Pancreas (tissue), 10 donors: ENCODE measurements at places on chromosomes 2 and 18. TPM values are rescaled to one million over a fixed set of nuclear protein-coding genes. Genes with fewer than 3 reads are reported as not detected.

DNA sequence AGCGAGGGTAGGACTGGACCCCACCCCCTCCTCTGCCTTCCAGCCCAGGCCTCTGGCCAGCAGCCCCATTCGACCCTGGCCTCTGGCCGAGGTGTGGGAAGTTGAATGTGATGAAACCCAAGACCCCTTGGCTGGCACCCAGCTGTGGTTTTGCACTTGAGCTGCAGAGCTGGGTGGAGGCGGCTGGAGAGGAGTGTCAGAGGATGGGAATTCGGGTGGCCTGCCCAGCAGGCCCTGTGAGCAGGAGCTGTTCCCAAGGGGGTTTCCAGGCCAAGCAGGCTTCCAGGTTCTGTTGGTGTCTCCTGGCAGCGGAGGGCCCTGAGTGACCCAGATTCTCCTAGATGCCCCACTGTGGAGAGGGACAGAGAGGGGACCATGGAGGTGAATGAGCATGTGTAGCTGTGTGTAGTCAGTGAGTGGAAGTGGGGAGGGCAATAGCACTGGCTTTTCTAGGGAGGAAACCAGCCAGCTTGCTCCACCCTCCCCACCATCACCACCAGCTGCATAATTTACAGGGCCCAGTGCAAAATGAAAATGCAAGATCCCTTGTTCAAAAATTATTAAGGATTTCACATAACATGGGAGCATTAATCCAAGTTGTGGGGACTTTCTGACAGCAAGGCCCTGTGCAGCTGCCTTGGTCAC is 172.2 kb upstream of the HAAO start:
- H3K4me1 ChIP-seq, result peaks cover 6% of the 10 kb centered on the region
- no peaks in the 10 kb centered on the region for H3K36me3 ChIP-seq
- no peak overlapping the region for H3K4me3 ChIP-seq

DNA sequence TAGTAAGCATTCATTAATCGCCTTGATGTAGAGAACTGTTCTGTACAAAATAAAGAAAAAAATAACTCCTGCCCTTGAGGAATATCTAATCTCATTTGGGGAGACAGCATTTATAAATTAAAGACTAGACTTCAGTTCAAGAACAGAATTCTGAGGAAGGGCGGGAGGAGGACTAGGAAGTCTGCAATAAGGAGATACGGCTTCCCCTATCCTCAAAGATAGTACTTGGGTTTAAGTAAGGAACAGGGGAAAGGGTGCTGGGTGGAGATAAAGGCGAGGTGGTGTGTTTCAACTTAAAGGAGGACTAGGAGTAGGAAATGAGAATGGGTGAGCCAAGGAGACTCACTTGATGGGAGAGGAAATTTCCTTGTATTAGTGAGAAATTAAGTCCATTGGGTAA is 121.9 kb upstream of the MSTN start:
- H3K36me3 ChIP-seq, result no peaks in the 10 kb centered on the region
- no peak for DNase-seq
- no peak overlapping the region for H3K4me3 ChIP-seq

The OXER1 gene
- 10.1 TPM for polyA plus RNA-seq

DNA sequence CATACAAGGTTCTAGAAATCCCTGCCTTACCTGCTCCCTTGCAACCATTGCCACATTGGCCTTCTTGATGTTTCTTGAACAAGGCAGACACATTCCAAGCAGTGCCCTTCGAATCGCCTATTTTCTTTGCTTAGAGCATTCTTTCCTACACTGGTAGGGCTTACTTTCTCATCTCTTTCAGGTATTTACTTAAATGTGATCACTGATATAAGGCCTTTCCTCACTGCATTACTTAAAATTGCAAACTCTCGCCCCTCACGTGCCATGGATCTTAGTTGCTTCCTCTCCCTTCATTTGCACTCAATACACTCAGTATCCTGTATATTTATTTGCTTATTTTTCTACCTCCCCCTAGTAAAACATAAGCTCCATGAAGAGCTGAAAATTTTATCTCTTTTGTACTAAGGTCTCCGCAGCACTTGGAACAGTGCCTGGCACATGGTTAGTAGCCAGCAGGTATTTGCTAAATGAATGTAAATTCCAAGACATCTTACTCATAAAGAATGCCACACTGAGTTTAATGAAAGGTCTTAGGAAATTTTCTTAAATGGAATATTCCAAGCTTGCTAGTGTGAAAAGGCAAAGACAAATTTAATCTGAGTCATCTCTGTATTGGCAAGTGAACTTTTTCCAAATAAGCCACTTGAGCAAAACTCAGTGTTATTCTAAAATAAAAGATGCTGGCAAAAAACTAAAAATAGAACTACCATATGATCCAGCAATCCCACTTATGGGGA is 42.4 kb upstream of the FIGN start:
- H3K4me3 ChIP-seq, result no peak overlapping the region
- H3K27me3 ChIP-seq, result no peaks in the 10 kb centered on the region
- H3K4me1 ChIP-seq, result no peaks in the 10 kb centered on the region
- DNase-seq, result peak; percentile 8

- H3K36me3 ChIP-seq, result no peaks in the 10 kb centered on the region
- H3K4me1 ChIP-seq, result no peaks in the 10 kb centered on the region
- no peaks in the 10 kb centered on the region for H3K27me3 ChIP-seq
- DNase-seq, result no peak
Measured at GRCh38 chr2:230898713-230899091, 26.3 kb downstream of the GPR55 start.

The ZNF892 gene
- polyA plus RNA-seq, result 0.76 TPM

GRCh38 chr2:24576146-24576545 is 85.1 kb downstream of the NCOA1 start:
- peaks cover 28% of the 10 kb centered on the region for H3K4me1 ChIP-seq
- DNase-seq, result no peak
- no peaks in the 10 kb centered on the region for H3K27me3 ChIP-seq
- H3K36me3 ChIP-seq, result no peaks in the 10 kb centered on the region
- no peak overlapping the region for H3K27ac ChIP-seq
- no peak overlapping the region for H3K4me3 ChIP-seq

GRCh38 chr18:64233851-64234250 is 85.0 kb upstream of the LINC00305 start:
- no peak overlapping the region for H3K4me3 ChIP-seq
- no peaks in the 10 kb centered on the region for H3K36me3 ChIP-seq

The DCC gene
- 0.38 TPM for polyA plus RNA-seq

DNA sequence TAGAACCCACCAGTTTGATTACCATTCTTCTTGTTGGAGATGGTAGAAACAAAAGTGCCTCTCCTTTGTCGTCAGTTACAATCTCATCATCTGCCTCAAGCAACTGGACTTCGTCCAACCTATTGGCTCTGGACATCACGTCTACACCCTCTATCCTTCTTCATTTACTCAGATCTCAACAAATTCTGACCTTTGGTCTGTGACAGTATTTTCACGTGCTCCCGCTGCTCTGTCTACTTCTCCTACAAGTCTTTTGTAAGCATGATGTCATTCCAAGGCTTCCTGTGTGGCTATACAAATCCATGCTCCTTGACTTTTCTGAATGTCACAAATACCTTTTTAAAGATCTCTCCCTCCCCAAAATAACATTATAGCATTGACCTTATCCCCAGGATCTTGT is 43.0 kb upstream of the PID1 start:
- DNase-seq, result no peak
- H3K4me3 ChIP-seq, result no peak overlapping the region
- H3K27ac ChIP-seq, result no peak overlapping the region
- no peaks in the 10 kb centered on the region for H3K4me1 ChIP-seq
- no peaks in the 10 kb centered on the region for H3K36me3 ChIP-seq
- no peaks in the 10 kb centered on the region for H3K27me3 ChIP-seq

GRCh38 chr18:41311571-41312547 is 643.2 kb upstream of the PIK3C3 start:
- H3K36me3 ChIP-seq, result no peaks in the 10 kb centered on the region
- no peak for DNase-seq
- no peak overlapping the region for H3K27ac ChIP-seq
- peaks cover 4% of the 10 kb centered on the region for H3K27me3 ChIP-seq
- H3K4me3 ChIP-seq, result no peak overlapping the region
- no peaks in the 10 kb centered on the region for H3K4me1 ChIP-seq

DNA sequence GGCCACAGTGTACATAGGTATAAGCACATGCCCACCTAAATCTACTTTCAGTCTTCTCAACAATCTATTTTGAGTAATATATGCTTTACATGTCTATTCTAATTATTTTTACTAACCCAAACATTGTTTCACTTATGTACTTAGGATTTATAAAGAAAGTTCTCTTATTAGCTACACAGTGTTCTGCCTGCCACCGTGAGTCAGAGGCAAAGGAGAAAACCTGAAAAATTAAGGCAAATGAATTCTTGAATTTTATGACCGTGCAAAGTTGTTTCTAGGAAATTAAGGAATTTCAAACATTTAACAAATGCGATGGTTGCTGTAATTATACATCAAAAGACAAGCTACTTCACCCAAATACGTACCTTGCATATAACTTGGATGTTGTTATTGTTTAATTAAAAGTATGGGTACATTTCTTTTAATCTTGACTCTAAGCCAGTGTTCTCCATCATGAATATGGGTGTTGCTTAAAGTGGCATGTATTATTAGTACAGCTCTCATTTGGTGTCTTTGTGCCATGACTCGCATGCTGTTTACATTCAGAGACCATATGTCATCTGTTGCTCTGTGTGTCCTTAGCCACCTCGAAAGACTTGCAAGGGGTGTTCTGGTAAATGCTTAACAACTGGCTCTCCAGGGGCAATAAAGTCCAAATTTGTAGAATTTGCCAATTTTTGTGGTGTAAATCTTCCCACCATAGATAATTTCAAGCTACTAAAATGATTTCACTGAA is 154.3 kb upstream of the FN1 start:
- no peak for DNase-seq
- no peaks in the 10 kb centered on the region for H3K36me3 ChIP-seq
- H3K4me1 ChIP-seq, result no peaks in the 10 kb centered on the region
- H3K27me3 ChIP-seq, result no peaks in the 10 kb centered on the region
- no peak overlapping the region for H3K4me3 ChIP-seq

The CIDEA gene
- 3.5 TPM for polyA plus RNA-seq

DNA sequence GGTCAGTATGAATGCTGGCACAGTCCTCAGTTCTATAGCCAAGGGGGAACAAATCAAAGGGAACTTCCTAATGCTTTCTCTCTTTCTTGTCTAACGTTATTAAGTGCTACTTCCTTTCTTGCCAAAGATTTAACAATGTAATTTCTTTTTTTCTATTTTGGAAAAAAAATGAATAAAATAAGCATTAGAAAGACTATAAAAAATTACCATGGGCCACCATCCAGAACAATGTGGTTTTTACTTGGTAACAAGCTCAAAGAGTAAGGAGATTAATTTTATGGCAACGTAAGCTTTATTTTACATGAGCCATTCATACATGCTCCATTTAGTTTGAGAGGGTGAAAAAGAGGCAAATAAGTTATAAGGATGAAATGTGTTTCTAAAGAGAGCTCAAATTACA is 40.1 kb downstream of the SERPINE2 start:
- no peak for DNase-seq
- no peak overlapping the region for H3K4me3 ChIP-seq
- no peak overlapping the region for H3K27ac ChIP-seq

The HPCAL1 gene
- 22.1 TPM for polyA plus RNA-seq

DNA sequence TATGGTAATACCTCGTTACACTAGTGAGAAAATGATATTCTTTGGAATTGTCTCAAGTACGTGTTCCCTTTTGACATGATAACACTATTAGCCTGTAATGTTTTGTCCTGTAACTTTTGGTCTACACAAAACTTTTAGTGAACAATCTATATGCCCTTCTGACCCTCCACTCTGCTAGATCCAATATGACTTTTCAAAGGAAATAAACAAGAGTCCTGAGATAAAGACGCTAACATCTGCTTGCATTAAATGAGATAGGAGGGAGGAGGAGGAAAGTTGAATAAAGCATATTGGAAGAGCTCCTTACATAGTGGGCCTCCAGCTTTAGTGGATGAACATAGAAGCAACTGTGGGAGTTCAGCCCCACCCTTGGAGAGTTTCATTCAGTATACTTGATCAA is 83.3 kb upstream of the CAVIN2 start:
- DNase-seq, result no peak
- no peak overlapping the region for H3K27ac ChIP-seq
- H3K4me3 ChIP-seq, result no peak overlapping the region
- no peaks in the 10 kb centered on the region for H3K36me3 ChIP-seq
- peaks cover 3% of the 10 kb centered on the region for H3K4me1 ChIP-seq

DNA sequence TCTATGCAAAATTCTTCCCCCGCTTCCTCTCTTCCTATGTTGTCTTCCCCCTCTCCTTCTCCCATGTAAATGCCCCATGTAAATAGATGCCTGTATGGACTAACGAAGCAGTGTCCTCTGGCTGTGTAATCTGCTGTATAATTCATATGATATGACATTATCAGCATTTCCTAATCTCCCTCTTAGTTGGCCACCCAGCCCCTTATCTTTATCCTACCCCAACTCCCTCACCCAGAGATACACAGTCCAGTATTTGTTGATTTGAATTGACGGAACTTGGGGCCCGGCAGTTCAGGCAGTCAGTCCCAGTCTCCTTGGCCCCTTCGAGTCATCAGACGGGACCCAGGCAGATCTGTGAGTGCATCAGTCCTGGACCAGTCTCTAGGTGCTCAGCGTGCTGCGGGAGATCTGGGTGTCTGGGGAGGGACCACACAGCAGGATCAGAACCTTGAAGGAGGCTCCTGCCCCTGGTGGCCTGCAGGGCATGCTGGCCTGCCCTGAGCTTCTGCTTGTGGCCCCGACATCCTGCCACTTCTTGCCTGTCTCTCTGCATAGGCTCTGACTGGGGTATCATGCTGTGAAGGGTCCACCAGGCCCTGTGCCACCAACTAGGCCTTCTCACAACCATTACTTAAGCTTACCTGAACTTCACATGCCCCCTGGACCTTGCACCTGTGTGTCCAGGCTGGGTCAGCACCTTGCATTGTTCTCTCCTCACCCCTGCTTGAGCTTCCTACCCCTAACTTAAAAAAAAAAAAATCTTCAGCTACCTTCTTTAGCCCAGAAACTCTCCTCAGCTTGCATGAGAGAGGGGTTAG is 88.1 kb upstream of the ATL2 start:
- H3K4me1 ChIP-seq, result no peaks in the 10 kb centered on the region
- H3K4me3 ChIP-seq, result no peak overlapping the region
- H3K36me3 ChIP-seq, result no peaks in the 10 kb centered on the region
- no peaks in the 10 kb centered on the region for H3K27me3 ChIP-seq
- no peak for DNase-seq

DNA sequence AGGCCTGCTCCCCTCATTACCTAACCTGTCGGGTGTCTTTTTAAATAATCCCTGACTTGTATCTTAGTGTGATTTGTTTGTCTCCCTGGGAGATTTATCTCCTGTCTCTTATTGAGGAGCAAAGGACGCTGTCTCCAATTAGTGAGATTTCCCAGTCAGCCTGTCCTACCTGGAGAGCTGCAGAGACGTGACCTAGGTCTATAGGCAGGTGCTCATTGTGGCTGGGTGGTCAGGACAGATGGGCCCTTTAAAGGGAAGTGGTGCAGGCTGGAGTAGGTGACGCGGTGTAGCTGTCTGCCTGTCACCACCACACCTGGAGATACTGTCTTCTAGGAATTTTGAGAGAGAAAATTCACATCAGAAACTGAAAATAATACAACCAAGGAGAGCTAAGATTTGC is 28.0 kb downstream of the PLB1 start:
- no peak for DNase-seq
- no peaks in the 10 kb centered on the region for H3K36me3 ChIP-seq
- H3K4me1 ChIP-seq, result no peaks in the 10 kb centered on the region
- no peak overlapping the region for H3K4me3 ChIP-seq
- no peak overlapping the region for H3K27ac ChIP-seq
- no peaks in the 10 kb centered on the region for H3K27me3 ChIP-seq
